ENCODE measurements at places on chromosomes 4 and X.

DNA sequence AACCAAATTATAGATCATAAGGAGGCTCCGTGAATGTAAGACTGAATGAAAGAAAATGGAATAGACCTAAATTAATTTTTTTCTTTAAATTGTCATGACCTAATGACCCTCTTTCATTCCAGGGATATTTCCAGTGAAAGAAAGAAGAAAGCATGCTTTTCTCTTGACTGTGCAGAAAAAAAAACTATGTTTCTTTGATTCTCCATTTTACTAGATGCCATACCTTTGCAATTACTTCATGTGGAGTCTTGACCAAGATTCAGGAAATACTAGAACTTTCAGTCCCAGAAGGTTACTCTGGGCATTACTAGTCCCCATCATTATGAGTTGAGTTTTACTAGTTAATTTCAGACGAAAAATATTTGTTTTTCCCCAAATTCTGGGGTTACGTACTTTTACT, 6.4 kb upstream of the COMMD8 start:
- no peak for DNase-seq

GRCh38 chr4:128916832-128917231, 107.3 kb downstream of the JADE1 start:
- DNase-seq, result peak; percentile 1

GRCh38 chr4:86442881-86443280, 83.0 kb upstream of the MAPK10 start:
- no peak for DNase-seq

- no peak for DNase-seq
Measured at GRCh38 chr4:95409127-95409526, 139.6 kb downstream of the UNC5C start.

DNA sequence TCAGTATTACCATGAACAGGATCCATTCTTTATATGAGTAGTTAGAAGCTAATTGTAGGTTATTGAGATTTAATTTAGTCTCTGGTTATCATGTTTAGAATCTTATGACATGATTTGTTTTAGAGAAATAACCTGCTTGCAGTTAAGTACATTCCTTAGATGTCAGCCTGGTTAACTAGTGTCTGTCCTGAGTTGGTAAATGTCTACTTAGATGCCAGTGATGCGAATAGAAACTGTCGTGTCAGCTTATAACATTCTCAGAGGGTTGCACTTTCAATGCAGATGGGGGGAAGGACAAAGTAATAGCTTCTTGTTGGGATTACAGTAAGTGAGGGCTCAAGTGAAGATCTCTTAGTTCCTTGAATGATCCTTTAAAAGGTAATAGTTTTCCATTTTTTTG, 227.8 kb upstream of the SPRY1 start:
- no peak for DNase-seq

- DNase-seq, result no peak
Measured at GRCh38 chr4:97144199-97144598, 999.1 kb downstream of the STPG2 start.

DNA sequence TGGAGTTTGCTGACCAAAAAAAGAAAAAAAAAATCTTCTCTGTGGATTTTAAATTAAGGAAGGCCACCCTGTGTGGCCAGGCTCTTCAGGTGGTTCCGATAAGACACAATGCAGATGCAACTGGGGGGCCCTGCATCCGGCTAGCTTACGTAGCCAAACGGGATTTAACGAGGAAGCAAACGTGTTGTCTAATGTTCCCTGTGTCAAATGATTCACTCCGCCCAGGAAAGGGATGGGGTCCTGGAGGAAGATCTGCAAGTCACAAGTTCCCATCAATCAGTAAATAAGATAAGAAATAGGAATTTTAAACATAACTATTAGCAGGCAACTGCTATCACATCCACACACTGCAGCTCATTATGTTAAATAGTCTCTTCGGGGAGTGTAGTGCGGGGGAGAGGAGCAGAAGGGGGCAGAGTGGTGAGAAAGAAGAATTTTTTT, 216.4 kb upstream of the GYPA start:
- no peak for DNase-seq

DNA sequence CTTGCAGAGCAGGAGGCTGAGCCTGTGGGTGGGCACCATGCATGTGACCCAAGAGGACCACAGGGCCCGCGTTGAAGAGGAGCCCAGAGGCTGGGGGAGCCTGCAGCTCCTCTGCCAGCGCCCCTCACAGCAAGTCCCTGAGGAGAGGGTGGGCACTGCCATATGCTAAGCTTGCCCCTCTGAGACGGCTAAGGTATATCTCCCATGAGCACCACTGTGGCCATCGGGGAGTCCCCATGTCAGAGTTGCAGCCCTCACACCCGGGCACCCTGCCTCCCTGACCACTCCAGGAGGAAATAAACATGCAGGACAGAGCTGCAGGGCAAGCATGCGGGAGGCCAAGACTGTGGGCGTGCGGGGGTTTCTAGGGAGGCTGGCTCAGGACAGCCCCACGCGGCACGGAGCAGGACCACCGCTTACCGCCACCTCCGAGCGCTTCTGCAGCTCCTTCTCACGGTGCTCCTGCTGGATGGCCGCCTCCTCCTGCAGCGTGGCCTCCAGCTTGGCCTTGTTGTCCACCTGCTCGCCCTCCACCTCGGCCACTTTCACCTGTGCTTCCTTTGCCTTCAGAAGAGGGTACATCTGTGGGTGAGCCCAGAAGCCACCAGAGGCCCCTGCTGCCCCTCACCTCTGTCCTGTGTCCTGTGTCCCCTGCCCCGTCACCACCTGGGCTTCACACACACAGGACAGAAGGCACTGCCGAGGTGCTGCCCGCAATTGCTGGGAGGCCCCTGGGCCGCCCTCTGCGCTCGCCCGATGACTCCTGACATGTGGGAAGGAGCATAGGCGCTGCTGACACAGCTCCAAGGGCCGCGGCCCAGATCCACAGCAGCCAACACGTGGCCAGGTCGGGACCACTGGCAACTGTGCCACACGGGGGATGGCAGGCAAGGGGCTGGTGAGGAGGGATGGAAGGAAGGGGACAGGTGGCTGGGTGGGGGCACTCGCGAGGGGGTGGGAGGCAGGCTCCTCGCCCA, 29.8 kb downstream of the FGFR3 start:
- DNase-seq, result no peak

- DNase-seq, result no peak
Measured at GRCh38 chr4:140557831-140558435, 10.8 kb downstream of the UCP1 start.

DNA sequence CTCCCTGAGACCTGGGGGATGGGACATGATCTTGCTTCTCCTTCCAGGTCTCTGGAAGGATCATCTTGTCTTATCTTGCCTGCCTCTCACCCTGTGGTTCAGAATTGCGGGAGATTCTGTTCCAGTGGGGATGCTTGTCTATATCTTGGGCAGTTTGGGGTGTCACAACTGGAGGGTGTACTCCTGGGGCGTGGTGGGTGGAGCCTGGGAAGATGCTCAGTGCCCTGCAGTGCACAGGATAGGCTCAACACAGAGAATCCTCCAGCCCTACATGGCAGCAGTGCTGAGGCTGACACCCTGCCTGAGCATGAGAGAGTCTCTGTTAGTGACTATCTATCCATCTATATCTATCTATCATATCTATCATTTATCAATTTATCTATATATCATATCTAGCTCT, 7.7 kb downstream of the P2RY8 start:
- no peak for DNase-seq

- DNase-seq, result no peak
Measured at GRCh38 chrX:11579636-11580600, 85.8 kb downstream of the ARHGAP6 start.

- DNase-seq, result no peak
Measured at GRCh38 chrX:31228909-31229308, 157.1 kb upstream of the FTHL17 start.

GRCh38 chr4:58163156-58163555, 1053.0 kb upstream of the IGFBP7 start:
- no peak for DNase-seq

- DNase-seq, result no peak
Measured at GRCh38 chr4:102139932-102140331, 205.3 kb downstream of the SLC39A8 start.

DNA sequence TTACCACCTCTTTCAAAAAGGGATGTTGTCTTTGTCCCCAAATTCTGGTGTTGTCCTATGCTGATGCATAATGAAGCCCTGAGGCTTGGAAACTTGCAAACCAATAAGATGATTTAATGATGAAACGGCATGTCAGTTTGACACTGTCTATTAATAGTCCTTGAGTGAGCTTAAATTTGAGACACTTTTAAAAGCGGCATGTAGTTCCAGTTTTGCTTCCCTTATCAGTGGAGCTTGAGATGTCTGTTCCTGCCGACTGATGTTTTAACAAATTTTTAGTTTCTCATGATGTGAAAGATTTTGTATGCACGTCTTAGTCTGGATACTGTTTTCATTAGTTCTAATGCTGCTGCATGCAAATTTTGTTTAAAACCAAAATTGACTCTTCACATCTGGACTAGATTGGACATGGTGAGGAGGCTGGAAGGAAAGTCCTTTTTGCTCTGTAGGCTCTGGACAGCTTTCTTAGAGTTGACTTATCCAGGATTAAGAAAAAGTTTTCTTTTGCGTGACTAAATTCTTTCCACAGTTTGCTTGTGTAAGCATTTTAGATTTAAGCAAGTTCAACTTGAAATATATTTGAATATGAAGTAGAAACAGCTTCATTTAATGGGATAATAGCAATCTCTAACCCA, 11.7 kb downstream of the C1GALT1C1 start:
- no peak for DNase-seq

DNA sequence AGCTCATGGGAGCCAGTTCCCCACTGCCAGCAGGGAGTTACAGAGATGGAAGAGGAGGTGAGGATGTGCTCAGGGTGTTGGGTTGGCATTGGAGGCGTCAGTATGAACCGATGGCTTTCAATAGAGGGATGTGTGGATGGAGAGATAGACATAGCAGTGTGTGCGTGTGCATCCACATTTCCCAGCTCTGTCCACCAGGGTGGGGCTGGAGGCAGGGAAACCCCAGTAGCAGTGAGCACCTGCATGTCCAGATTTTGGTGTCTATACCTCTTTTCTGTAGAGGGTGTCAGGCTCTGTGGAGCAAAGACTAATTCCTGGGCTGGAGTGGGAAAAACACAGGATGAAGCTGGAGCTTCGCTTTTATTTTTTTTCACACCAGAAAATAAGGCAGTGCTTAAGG, 37.2 kb upstream of the HGFAC start:
- DNase-seq, result no peak

GRCh38 chrX:129553619-129554288, 13.7 kb downstream of the OCRL start:
- no peak for DNase-seq

All from stimulated activated CD8-positive, alpha-beta memory T cell treated with anti-CD3 and anti-CD28 coated beads, Interleukin-4, amount 100 ng/mL, for 1 hour (primary cell).